GM03348 (cell line): ENCODE measurements at places on chromosomes 2 and 18.

DNA sequence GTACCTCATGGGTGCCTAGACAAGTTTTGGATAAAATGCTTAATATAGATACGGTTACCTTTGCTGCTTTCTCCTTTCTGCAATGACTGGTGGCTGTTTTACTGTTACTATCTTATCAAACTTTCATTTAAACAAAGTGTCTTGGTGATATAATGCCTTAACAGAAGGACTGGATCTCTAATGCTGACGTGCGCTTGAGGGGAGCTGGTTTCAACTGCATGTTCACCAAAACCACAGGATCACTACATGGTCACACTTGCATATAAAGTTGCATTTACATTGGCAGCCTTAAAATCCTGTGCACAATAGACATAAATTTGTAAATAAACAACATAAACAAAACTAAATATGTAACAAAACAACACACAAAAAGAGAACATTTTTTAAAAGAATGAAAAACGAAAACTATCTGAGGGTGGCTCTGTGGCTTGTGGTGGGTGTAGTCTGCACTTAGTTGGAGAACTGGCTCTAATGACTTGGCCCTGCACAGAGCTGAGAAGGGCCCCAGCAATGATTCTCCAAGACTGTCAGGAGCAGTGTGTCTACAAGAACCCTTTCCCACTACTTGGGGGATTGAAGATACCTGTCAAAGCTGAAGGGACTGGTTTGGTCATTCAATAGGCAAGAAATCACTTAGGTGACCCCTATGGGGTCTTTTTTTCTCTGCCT lies 135.5 kb downstream of the UXS1 start:
- DNase-seq, result no peak

DNA sequence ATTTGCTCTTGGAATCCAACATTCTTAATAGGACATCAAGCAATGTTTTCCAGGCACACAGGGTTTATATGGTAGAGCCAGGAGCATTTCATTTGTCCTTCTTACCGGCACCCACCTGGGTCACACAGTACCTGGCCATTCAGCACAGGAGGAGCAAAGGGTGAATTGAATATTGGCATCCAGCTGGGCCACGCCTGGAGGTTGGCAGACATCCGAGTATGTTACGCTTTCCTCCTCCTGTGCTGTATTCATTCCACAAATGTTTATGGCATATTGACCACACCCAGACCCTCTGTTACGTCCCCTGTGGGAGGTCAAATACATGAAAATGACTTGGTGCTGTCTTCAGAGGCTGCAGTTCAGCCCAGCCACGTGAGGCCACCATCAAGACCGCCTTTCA lies 206.2 kb downstream of the RTP5 start:
- DNase-seq, result no peak

DNA sequence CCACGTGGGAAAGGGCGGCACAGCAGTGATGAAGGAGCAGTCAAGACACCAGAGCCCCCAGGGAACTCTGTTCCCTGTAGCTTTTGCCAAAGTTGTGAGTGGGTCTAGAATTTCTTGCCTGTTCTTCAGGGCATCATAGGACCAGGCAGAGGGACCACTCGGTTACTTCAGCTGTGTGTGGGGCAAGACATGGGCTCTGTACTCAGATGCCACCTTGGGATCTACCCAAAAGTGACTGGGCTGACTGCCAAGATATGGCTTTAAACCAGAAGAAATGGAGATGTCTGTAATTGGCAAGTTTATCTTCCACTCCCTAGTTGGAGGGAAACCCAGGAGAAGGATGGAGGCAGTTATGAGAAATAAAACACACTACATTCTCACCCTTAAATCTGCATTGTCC lies 29.6 kb downstream of the KCNF1 start:
- DNase-seq, result no peak

DNA sequence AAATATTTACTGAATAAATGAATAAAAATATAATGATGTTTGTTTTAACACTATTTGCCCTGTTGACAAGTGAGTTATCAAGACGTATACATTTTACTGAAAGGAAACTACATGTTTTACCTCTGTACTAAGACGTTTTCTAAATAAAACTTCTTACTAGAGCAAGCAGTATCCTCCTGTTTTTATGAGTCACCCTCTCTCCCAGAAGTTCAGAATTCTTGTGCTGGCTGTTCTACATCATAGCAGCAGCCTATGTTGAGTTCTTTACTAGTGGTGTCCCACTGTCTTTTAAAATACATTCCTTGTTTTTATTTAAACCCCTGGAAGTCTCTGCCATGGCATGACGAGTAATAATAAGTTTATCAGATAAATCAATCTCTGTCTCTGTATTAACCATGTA lies 297.4 kb downstream of the CALCRL start:
- no peak for DNase-seq

GRCh38 chr2:220034426-220035130 lies 407.1 kb downstream of the SLC4A3 start:
- DNase-seq, result peak; percentile 87

GRCh38 chr2:191230174-191230573 lies 15.0 kb upstream of the MYO1B start:
- peak; percentile 69 for DNase-seq

DNA sequence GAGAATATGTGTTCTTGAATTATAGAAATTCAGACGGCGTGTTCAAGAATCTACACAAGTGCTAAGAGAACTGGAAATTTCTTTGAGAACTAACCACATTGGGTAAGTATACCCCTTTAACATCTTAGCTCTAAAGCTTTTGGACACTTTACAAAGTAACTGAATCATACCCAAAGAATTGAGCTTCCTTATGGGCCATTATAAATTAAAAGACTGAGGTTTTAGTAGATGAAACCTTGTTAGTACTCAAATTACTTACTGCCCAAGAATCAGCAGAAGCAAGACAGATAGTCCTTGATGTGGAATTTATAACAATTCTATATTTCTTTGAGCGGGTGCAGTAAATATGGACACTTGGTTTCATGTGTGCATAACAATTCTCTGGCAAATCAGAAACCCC lies 168.3 kb downstream of the PRPF40A start:
- peak; percentile 40 for DNase-seq

DNA sequence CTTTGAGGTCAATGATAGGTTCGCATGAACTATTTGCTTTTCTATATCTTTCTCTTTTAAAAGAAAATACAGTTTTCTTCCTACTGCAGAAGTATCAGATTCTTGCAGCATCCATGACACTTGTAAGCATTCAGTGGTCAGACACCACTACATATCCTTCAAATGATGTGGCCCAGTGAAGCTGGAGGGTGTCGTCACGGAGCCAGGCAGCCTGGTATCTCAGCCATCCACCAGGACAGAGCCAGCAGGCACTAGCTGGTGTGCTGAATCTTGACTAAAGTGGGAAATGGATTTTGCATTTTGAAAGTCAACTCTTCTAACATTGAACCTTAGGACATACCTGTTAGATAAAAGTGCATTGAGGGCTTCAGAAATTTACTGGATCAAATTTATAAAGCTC lies 5.4 kb downstream of the KLHL14 start:
- no peak for DNase-seq

- peak; percentile 64 for DNase-seq
Observed at GRCh38 chr2:37561615-37562569, 109.5 kb downstream of the CDC42EP3 start.

DNA sequence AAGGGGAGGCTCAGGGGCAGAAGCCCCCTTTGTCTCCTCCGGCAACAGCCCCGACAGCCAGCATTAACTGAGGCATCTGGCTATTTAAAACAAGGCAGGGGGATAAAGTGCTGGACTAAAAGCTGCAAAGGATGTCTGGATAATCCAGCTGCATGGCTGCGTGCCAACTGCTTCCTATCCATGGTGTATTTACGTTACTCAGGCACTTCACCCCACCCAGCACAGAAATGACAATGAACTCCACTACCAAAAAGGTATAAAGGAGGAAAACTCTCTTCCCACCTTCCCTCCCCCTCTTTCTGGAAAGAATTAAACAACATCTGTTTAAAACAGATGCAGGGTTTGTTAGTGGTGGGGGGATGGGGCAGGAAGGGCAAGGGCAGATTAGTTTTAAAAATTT lies 82.5 kb downstream of the SPRED2 start:
- peak; percentile 36 for DNase-seq

- DNase-seq, result no peak
Observed at GRCh38 chr2:119488245-119489214, 35.8 kb downstream of the SCTR start.

DNA sequence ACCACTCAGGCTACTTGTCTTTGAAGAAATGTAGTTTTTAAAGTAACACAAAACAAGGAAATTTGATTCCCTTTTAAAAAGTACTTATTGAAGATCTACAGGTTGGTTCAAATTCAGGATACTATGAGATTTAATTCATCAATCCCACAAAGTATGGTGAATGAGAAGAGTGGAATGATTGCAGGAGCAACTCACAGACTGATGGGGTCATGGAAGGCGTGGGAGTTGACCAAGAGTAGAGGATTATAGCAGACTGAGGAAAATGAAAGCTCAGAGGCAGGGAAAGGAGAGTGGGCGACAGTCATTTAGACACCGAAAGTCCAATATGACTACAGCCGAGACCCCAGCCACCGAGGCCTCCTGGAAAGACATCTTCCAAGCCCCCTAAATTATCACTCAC lies 12.5 kb upstream of the DAPL1 start:
- DNase-seq, result peak; percentile 16

- DNase-seq, result no peak
Observed at GRCh38 chr2:218958276-218958675, 1.2 kb upstream of the CDK5R2 start.

DNA sequence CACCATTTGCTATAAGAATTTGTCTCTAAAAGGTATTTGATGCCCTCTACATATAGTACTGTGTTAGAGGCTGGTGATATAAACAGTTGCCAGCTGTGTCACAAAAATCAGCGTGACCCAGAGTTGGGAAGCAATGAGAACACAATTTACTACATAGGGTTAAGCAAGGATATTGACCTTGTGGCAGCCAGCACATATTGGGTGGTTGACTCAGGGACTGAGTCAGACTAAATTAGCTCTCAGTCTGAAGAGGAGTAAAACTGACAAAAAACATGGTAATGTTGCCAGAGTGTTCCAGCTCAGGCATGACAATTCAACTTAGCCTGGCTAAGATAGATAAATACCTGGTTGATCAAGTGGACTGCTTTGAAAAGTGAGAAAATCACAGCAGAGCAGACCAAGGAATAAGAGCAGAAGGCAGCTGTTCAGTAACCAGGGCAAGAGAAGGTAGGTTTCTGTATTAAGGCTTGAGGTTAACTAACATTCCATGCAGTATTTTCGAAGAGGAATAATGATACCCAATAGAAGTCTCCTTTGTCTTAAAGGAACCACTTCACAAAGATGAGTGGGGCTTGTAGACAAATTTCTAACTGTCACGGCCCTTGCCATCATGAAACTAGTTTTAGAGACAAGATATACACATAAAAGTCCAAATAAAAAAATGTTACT lies 108.2 kb upstream of the ERBB4 start:
- DNase-seq, result peak; percentile 71

GRCh38 chr18:10343778-10344177 lies 110.7 kb upstream of the APCDD1 start:
- DNase-seq, result no peak

DNA sequence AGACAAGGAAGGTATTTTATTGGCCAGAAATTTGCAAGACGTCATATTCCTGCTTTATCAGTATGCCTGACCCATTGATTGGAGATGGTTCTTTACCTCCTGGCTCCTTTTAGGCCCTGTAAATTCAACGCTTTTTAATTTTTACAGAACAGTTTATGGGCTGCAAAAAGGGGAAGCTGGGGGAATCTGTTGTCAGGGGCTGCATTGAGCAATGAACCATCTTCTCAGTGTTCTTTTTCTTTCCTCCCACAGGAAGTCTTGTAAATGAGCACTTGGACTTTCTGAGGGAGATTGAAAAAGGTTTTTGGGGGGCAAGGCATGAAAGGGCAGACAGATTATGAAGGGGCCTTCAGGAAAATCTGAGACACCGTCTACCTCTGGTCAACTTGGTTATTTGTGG lies 503.6 kb upstream of the TNP1 start:
- DNase-seq, result no peak

GRCh38 chr2:11998626-11999378 lies 252.4 kb downstream of the LPIN1 start:
- no peak for DNase-seq

DNA sequence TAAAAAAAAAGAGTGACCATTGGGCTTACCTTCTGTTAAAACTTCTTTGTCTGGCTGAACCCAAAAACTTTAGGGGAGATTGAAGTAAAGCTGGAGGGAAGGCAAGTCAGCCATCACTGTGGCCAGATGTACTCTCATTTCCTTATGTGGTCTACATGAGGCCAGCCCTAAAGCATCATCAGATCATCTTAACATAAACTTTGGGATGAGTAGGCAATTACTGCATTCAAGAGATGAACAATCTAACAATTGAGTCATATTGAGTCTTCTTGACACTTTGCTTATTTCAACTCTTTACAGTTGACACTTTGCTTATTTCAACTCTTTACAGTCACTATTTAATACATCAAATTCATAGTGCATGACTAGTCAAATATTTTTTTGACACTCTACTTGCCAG lies 155.6 kb downstream of the QPCT start:
- no peak for DNase-seq

GRCh38 chr2:140472676-140473075 lies 1658.1 kb downstream of the LRP1B start:
- DNase-seq, result no peak

GRCh38 chr2:199903111-199903510 lies 8.0 kb upstream of the C2orf69 start:
- DNase-seq, result no peak

DNA sequence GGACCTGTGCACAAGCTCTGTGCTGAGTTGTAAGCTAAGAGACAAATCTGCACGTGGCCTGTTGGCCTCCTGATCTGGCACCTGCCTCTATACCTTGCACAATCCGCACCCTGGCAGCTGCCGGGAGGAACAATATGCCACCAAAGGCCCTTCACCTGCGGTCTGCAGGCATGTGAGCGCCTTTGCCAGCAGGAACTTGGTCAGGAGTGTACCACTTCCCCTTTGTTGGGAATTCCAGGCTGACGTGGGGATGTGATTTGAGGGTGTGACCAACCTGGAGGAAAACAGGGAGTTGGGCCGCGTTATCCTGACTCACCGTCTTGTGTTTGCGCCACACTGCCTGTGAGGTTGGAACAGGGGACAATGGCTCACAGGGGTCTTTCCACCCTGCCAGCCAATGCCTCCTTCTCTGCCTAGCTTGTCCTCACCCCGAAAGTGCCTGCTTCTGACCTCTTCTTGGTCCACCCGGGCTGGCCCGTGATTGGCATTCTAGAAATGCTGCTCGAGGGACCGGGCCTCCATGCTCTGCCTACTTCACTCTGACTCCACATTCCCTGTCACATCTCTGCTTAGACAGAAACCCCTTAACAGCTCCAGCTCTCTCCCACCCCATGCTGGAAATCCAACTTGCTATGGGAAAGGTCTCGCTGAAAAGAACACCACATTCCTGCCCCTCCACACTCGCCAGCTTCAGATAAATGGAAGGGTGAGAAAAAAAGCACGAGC lies 67.1 kb upstream of the MAP4K4 start:
- DNase-seq, result no peak

DNA sequence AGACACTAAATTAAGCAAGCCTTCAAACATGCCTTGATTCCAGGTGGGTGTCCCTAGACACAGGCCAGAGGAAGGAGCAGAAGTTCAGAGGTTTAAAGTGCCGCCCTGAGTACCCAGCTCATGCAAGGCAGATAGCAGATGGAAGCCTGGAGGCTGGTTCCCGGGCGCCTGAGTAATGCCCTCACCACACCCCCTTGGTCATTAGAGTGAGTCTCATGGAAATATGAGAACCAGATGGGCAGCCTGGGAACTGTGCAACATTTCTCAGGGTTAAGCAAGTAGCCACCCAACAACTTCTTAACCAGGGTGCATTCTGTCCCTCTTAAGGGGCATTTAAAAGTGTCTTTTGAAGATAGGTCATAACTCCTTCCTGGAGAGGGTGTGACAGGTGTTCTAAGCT lies 44.1 kb downstream of the TGFA start:
- DNase-seq, result peak; percentile 54
